Smooth muscle cell of the coronary artery (primary cell): ENCODE measurements at places on chromosomes 16 and 17. TPM values are rescaled to one million over a fixed set of nuclear protein-coding genes. Genes with fewer than 3 reads are reported as not detected.

Gene LHX1
- not detected in 2 replicates for total RNA-seq

Gene ORAI3
- total RNA-seq: 21.3 and 41.2 TPM in 2 replicates

Gene PLD6
- 1.1 and 2.7 TPM in 2 replicates for total RNA-seq

Gene BAIAP3
- 0.60 TPM in 1 of 2 replicates, not detected in the other for total RNA-seq

Gene UBN1
- total RNA-seq: 11.4 and 17.8 TPM in 2 replicates

Gene ZFP90
- 19.3 and 20.2 TPM in 2 replicates for total RNA-seq

Gene KRTAP9-8
- total RNA-seq: not detected in 2 replicates

Gene HSD11B2
- total RNA-seq: not detected in 2 replicates

Gene TAT
- not detected in 2 replicates for total RNA-seq

Gene CD7
- not detected in 2 replicates for total RNA-seq

Gene CAPNS2
- 0.12 and 0.75 TPM in 2 replicates for total RNA-seq

Gene CCL2
- total RNA-seq: 17.9 and 393 TPM in 2 replicates

Gene MYOCD
- 0.35 and 1.2 TPM in 2 replicates for total RNA-seq

Gene RPAIN
- 31.9 and 48.9 TPM in 2 replicates for total RNA-seq
